ENCODE measurements at places on chromosomes 12 and 14.

DNA sequence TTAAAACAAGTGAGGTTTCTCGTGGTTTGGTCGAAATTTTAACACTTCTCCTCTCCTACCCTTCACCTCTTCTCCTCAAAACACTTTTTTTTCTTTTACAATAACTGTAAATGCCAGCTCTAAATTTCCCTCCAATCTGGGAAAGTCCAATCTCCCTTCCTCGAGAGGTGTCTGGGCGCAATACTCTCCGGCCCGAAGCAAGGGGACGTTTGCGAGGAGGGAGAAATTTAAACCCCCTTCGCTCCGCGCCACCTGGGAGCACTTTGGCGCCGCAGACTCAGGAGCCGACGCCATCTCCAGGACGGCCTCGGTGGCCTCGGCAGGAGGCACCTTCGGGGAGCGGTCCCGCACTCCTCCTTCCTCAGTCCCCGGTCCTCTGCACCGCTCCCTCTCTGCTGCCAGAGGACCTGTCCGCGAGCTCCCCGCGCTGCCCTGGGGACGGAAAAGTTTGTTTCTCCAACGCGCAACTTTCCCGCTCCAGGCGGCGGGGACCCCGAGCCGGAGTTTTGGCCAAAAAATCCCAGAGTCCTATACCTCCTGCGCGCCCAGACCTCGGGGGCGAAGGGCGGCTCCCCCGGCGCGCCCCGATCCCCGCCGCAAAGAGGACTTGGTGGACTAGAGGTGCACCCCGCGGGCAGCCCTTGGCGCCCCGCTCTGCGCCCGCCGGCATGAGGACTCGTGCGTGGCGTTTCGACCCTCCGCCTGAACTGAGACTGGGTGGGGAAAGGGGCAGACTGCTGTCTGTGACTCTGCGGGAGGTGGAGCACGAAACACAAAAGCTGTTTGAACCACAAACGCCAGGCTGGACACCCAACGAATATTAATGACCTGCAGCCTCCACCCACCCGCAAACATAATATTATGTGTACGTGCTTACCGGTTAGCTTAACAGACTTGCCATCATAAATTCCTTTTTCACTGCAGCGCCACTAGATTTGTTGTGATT is 95.2 kb upstream of the HMGA2 start:
- no peak for DNase-seq

DNA sequence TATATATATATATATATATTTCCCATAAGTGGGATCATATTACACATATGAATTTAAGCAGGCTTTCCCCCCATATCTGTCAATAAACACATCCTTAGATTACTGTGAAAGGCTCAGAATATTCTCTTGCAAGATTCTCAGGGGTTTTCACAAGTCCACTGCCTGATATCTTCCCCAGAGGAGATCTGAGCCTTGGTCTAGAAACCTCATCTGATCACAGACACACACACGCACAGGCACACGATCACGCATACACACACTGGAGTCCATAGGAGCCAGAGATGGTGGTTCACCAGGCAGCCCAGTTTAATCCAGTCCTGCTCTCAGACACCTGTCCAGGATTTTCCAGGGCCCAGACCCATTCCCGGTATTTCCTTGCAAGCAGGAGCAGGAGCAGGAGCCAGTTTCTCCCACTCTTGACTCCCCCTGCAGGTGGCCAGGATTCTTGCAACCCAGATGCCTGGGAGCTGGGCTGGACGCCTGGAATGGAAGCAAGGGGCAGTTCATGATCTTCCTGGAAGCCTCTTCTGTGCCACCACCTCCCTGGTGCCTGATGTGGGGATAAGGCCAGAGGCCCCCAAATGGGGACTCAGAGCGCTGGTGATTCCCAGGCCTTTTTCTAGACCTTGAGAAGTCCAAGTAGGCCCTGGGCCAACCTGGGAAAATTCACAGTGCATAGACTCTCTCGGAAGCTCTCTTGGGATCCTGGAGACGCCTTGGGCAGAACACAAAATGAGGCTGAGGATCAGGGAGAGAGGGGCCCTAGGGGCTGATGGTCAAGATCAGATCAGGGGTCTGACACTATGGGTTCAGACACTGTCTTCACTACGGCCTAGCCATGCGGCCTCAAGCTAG is 16.5 kb upstream of the KRT78 start:
- no peak for DNase-seq

GRCh38 chr14:26765768-26766520 is 168.1 kb upstream of the NOVA1 start:
- no peak for DNase-seq

DNA sequence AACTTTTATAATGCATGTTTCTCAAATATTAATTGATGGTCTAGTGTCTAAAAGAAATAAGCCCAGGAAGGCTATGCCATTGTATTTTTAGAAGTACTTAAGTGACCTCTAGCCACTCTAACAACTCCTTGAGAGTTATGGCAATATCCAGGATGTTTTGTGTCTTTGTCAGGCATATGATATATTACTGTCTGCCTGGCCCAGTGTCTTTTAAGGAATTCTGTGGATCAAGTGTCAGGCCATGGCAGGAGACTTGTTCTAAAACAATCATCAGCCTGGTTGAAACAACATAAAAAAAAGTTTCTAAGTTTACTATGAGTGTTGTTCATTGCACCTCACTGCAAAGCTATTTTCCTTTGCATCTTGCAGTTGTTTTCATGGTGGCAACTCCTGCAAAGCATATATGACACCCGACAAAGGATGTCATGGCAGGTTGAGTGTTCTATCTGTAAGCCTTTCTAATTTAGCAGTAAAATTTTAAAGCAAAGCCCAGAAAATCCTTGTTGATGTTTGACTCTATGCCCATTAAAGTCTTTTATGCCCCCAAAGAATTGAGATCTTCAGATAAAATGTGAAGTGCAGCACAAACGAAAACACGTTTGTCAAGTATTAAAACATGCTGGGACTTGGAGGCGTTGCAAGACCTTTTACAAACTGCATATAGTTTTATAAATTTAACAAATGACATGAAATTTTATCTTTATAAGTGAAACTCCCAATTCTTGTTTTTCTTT is 89.5 kb upstream of the SLC38A2 start:
- DNase-seq = no peak

DNA sequence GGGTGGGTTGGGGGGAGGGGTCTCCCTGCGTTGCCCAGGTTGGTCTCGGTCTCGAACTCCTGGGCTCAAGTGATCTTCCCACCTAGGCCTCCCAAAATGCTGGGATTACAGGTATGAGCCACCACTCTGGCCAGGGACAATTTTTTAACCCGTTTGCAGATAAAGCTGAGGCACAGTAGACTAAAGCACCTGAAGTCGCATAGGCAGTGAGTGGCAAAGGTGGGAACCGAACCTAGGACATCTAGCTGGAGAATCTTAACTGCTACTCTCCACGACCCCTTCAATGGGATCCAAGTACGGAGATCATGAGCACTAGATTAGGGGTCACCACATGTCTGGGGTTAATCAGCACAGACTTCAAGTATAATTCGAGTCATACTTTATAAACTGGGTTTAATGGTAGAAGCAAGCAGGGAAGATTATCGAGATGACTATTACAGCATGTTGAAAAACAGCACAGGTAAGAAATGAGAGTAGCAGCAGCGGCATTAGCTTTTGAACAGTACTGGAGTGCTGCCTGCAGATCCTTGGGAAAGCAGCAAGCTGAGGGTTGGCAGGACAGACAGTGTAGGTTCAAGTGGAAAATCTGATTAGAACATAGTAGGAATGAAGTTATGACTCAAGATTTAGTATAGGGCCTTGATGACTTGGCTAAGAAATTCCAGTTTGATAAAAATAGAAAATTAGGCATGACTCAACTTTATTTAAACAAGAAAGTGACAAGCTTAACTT is 23.9 kb downstream of the NID2 start:
- DNase-seq = no peak

DNA sequence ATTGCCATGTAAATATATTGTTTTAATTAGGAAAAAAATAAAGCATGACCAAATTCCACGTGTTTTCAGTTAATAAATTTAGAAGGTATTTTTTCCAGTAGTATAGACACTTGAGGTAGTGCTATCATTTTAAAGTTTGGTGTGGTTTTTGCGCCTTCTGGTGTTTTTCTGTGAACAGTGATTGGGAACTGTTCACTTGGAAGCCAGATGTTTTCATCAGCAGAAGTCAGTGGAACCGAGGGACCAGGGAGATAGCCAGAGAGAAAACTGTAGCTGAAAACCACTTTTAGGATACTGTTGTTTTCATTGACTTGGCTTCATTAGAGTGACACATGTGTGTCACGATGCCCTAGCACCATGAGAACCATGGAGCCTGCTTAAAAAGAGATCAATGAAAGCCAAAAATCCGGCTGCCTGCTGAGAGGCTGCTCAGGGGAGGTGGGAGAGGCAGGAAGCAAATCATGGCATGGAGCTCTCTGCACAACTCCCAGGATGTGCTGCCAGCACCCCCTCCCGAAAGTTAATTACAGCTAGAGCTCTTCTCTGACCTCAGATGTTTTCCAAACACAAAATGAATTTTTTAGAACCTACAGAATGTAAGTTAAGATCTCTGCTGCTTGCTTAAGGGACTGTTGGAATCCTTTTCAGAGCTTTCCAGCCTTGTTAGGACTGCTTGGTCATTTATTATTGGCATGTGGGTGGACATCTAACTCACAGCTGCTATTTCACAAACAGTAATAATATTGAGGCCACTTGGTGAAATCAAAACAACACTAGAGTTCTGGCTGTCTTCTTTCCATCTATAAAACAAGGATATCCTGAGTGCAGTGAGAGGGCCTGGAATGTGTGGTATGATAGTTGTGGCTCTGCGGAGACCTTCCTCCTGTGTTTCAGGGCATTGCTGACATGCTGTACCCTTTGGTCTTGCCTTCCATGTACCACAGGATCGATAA is 192.3 kb downstream of the ANO4 start:
- no peak for DNase-seq

GRCh38 chr12:14239935-14240872 is 125.3 kb upstream of the ATF7IP start:
- DNase-seq = no peak

DNA sequence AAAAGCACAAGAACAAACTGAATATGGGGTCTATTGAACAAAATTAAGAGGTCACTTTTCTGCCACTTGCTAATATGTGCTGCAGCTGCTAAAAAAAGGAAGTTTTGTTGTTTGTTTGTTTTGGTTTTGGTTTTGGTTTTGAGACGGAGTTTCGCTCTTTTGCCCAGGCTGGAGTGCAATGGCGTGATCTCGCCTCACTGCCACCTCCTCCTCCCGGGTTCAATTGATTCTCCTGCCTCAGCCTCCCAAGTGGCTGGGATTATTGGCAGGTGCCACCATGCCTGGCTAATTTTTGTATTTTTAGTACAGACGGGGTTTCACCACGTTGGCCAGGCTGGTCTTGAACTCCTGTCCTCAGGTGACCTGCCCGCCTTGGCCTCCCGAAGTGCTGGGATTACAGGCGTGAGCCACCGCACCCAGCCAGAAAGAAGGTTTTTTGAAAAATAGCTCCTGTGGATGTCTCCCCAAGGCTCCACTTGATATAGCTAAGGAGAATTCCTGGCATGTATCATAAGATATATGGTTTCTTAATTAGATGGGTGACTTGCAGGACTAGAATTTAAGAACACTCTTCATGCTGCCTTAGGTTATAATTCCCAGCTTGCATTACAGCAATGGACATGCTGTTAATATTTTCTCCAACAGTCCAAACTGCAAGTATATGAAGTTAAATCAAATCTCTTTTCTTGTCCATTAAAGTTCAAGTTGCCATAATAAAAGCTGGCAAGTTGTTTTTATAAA is 237.6 kb upstream of the AMIGO2 start:
- DNase-seq = no peak

GRCh38 chr12:80798281-80798680 is 81.6 kb downstream of the MYF5 start:
- no peak for DNase-seq

- DNase-seq = no peak
Observed at GRCh38 chr12:69073035-69073434, 140.1 kb upstream of the CPM start.

DNA sequence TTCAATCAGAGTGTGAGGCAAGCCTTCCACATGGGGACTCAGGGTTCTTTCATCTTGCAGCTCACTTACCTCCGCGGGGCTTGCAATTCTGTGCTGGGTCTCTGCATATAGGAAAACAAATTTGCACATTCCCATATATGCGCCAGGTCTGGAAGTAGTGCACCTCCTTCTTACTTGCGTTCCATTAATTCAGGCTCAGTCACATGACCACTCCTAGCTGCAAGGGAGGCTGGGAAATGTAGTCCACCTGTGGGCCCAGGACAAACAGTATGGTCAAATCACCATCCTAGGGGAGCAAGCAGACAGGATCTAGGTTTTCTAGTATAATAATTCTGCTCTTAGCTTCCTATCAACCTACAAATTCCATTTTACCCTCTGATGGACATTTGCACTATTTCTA is 160.4 kb downstream of the AACS start:
- DNase-seq = no peak

DNA sequence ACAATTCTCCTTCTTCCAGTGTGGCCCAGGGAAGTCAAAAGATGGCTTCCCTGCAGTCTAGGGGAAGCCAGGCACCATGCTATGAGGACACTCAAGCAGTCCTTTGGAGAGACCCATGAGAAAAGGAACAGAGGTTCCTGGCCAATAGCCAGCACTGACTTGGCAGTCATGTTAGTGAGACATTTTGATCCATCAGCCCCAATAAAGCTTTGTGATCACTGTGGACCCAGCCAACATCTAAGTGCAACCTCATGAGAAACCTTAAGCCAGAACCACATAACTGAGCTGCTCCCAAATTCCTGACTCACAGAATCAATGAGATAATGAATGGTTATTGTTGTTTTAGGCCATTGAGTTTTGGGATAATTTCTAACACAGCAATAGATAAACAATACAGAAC is 51.0 kb upstream of the NAP1L1 start:
- DNase-seq = no peak

DNA sequence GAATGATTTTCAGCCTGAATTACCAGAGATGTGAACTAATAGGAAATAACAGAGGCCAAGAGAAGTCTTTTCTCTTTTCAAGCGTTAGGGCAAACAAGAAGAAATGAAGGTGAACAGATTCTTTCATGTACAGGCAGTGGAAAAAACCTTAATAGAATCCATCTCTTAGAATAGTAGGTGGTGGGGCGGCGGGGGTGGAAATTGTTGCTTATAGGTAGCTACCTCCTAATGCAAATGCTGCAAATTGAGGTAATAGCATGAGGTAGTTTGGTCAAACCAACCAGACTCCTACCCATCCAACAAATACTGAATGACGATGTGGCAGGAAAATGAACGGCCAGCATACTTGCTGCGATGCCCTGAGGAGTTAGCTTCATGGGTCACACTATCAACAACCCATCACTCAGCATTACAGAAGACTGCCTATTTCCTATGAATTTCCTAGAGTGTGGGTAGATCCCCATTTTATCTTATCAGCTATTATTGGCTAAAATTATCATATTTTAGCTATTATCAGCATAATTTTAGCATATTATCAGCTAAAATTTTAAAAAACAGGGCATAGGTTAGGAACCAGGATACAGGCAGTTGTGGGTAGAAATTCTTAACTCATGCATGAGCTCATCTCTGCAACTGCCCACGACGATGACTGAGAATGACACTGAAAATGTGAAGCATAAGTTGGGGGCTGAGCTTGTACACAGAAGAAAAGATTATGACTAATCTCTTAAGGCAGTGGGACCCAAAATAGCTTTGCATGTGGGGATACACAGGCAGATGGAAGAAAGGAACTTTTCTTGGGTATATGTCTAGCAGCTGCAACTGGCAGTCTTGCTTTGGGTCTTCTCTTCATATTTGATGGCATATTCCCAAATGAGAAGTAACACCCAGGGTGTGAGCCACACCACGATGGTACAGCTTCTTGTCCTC is 68.7 kb downstream of the NIN start:
- DNase-seq = no peak

- no peak for DNase-seq
Observed at GRCh38 chr14:104600141-104600643, 4.4 kb downstream of the TMEM179 start.

- DNase-seq = no peak
Observed at GRCh38 chr12:131171029-131171428, 217.3 kb downstream of the ADGRD1 start.

- no peak for DNase-seq
Observed at GRCh38 chr12:123936956-123937706, 35.5 kb downstream of the CCDC92 start.
